ENCODE measurements at places on chromosomes 6 and 20. TPM values are rescaled to one million over a fixed set of nuclear protein-coding genes. Genes with fewer than 3 reads are reported as not detected.

GRCh38 chr6:1608222-1609040 lies 1.3 kb upstream of the FOXC1 start:
- no peak for DNase-seq

DNA sequence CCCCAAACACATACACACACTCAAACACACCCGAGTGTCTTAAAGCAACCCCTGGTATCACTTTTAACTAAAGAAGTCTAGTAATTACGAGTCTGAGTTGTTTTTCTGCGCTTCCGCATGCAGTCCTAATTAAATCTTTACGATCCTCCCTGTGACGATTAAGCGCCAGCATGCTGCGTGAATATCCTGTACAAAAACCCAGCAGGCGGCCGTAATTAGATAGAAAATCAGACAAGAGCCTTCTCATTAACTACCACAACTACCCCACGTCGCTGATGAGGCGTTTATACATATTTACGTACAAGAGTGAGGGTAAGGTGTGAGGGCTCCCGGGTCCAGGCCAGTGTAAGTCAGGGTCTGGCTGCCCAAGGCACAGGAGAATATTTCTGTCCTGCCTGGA lies 8.1 kb downstream of the TFAP2B start:
- DNase-seq = no peak

DNA sequence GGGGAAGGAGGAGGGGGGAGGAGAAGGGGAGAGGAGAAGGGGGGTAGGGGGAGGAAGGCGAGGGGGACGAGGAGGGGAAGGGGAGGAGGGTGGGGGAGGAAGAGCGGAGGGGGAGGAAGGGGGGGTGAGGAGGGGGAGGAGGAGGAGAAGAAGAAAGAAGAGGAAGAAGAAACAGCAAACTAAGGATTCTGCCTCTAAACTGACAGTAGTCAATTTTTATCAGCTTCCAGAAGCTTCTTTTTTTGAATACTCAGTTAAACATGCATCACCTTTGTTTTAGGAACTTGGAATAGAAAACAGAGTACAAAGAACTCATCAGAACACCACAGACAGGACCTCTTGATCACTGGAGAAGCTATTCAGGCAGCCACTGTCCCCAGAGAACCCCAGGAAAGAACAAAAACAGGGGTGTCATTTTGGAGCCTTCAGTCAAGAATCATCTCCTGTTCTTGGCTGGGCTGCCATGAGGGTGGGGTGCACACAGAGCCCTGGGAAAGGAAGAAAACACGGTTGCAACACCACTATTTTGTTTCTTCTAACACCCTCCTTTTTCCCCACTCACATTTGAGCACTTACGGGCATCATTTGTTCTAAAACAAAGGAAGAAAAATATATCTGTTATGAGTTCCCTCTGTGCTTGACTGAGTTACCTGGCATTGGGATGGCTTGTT lies 67.4 kb downstream of the TMEM170B start:
- no peak for DNase-seq

Gene SLC44A4
- total RNA-seq = 17.7 TPM

DNA sequence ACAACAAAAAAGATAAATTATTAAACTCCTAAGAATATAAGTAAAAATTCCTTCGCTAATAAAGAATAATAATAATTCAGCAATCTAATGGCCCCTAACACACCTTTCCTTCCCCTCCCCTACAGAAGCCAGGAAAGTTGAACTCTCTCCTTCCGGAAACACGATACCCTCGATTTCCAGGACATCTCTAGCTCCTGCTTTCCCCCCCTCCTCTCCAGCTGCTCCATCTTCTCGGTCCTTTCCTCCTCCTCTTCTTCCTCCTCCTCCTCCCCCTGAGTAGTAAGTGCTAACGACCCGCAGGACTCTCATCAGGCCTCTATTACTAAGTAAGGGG lies 603 bp downstream of the TASP1 start:
- no peak for DNase-seq

Gene GRIK2
- 0.13 TPM for total RNA-seq

- no peak for DNase-seq
Measured at GRCh38 chr6:12148317-12148801, 136.2 kb downstream of the HIVEP1 start.

Gene ASIP
- total RNA-seq = not detected

Gene SPTLC3
- 1.2 TPM for total RNA-seq

Gene SLC17A3
- not detected for total RNA-seq
